D721Med (cell line): ENCODE measurements at places on chromosomes 5 and 9.

GRCh38 chr9:136438548-136439480 lies 831 bp downstream of the INPP5E start:
- DNase-seq = no peak

GRCh38 chr9:35162605-35163315 lies 951 bp downstream of the UNC13B start:
- DNase-seq = no peak

DNA sequence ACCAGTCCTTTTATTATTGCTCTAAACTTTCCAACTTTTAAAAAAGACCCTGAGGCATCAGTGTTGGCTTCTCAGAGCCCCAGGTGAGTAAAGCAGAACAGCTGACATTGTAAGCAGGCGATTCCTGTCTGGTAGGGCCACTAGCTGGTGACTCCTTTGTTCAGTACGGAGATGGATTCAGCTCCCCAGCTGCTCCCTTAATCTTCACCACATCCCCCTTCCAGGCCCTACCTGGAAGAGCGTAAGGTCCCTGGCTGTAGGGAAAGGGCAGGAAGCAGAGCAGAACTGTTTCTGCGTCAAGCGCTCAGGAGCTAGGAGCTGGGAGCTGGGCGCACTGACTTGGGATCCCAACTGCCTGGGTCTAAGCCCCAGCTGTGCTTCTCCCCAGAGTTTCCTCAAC lies 203.7 kb upstream of the TAS2R1 start:
- DNase-seq = no peak

DNA sequence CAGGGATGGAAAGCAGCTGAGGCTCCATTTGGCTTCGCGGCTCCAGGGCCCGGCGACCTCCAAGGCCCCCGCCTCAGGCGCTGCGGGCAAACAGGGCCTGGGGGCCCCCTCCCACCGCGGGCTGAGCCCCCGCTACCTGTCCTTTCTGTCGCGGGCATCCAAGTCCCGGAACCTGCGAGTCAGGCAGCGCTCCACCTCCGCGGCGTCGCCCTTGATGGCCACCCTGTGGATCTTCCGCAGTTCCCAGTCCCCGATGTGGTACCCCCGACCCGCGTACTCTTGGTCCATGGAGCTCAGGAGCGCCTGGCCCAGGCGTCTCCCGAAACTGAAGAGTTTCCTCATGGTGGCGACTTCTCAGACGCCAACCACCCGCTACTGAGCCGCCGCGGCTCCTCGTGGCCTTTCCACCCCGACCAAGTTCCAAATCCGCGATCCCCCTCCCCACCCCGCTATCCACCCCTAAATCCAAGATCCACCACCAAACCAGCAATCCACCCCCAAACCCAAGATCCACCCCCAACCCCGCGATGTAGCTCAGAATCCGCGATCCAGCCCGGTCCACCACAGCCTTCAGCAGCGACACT lies 86.5 kb upstream of the CCDC180 start:
- no peak for DNase-seq

GRCh38 chr5:40976836-40977235 lies 67.5 kb downstream of the C7 start:
- DNase-seq = no peak

DNA sequence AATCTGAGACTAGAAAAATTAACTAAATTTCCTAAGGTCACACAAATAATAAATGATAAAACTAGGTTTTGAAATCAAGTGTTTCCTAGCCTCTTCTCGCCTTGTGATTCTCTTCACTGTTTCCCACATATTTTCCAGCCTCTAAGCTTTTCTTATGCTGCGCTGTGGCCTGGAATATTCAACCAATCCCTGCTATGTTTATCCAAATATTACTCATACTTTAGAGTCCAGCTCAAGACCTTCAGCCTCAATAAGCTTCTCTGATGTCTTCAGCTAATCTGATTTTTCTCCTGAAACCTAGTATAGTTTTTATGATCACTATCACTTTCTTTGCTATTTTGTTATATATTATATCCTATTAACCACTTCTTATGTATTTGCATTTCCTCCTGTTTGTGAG lies 303.1 kb upstream of the CDH6 start:
- no peak for DNase-seq

DNA sequence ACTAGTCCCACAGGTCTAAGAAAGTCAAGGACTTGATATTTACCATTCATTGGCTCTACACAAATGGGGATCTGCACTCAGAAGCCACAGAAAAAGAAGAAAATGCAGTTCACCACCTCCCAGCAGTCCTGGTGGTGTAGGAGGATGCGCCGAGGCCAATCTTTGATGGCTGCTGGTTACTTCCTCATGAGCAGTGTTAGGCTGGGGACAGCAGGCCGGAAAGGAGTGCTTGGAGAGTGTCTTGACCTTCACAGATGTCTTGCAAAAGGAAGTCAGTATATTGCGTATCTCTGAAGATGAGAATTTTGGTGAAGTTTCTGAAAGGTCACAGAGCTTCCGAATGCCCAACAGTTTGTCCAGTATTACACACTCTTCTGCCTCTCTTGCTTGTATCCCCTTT lies 597.0 kb downstream of the EBF1 start:
- DNase-seq = no peak
